ENCODE measurements at places on chromosomes 13 and 19.

DNA sequence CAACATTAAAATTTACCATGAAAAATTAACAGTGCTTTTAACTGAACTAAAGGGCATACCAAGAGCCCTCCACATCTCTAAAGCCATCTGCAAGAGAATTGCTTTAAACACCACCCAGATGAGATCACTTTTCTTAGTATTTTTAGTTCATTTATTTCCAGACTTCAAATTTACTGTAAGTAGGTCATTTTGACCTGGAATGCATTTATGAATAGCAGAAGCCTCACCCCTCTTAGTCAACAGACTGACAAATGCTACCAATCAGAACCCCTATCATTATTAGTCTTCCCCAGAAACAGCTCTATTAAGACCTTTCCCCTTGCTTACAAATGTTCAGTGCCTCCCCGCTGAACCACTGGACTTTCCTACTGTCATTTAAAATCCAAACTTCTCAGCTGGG, 27.3 kb downstream of the RUBCNL start:
- H3K36me3 ChIP-seq = peaks cover 22% of the 10 kb centered on the region
- no peak overlapping the region for H3K27ac ChIP-seq
- no peak for DNase-seq
- no peaks in the 10 kb centered on the region for H3K4me1 ChIP-seq
- no peaks in the 10 kb centered on the region for H3K27me3 ChIP-seq

- no peaks in the 10 kb centered on the region for H3K36me3 ChIP-seq
- no peak overlapping the region for H3K4me3 ChIP-seq
- no peak overlapping the region for H3K27ac ChIP-seq
- DNase-seq = no peak
- H3K27me3 ChIP-seq = peaks cover 5% of the 10 kb centered on the region
- no peaks in the 10 kb centered on the region for H3K4me1 ChIP-seq
Measured at GRCh38 chr13:43915451-43915850, 35.7 kb downstream of the LACC1 start.

- no peaks in the 10 kb centered on the region for H3K36me3 ChIP-seq
- H3K4me3 ChIP-seq = no peak overlapping the region
- H3K27ac ChIP-seq = no peak overlapping the region
- DNase-seq = no peak
- no peaks in the 10 kb centered on the region for H3K27me3 ChIP-seq
Measured at GRCh38 chr13:28538932-28539331, 44.0 kb upstream of the FLT1 start.

DNA sequence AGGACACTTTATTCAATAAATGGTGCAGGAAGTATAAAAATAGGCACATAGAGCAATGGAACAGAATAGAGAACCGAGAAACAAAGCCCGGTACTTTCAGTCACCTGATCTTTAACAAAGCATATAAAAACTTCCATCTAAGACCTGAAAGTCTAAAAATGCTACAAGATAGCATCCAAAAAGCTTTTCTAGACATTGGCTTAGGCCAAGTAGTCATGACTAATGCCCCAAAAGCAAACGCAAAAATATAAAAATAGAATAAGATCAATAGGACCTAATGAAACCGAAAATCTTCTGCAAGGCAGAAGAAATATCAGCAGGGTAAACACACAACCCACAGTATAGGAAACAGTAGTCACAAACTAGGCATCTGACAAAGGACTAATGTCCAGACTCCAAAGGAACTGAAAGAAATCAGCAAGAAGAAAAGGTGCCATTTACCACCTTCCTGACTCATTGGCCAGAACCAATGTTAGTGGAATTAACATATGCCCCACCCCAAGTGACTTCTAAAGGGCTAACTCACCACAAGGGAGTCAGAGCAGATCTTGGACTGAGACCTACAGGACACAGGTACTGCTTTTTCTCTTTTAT, 40.8 kb upstream of the CEACAM21 start:
- no peak overlapping the region for H3K4me3 ChIP-seq
- no peak overlapping the region for H3K27ac ChIP-seq
- DNase-seq = no peak
- H3K27me3 ChIP-seq = peaks cover 32% of the 10 kb centered on the region
- no peaks in the 10 kb centered on the region for H3K36me3 ChIP-seq

GRCh38 chr13:25069911-25070310, 26.0 kb upstream of the PABPC3 start:
- no peaks in the 10 kb centered on the region for H3K4me1 ChIP-seq
- no peak overlapping the region for H3K27ac ChIP-seq
- DNase-seq = no peak
- H3K36me3 ChIP-seq = no peaks in the 10 kb centered on the region

- no peaks in the 10 kb centered on the region for H3K27me3 ChIP-seq
- no peak overlapping the region for H3K27ac ChIP-seq
- H3K36me3 ChIP-seq = no peaks in the 10 kb centered on the region
Measured at GRCh38 chr19:58170860-58171259, 12.0 kb upstream of the ZNF274 start.

GRCh38 chr19:4393947-4394590, 6.3 kb downstream of the SH3GL1 start:
- H3K4me3 ChIP-seq = no peak overlapping the region
- H3K36me3 ChIP-seq = peaks cover 43% of the 10 kb centered on the region
- no peak overlapping the region for H3K27ac ChIP-seq
- no peak for DNase-seq

DNA sequence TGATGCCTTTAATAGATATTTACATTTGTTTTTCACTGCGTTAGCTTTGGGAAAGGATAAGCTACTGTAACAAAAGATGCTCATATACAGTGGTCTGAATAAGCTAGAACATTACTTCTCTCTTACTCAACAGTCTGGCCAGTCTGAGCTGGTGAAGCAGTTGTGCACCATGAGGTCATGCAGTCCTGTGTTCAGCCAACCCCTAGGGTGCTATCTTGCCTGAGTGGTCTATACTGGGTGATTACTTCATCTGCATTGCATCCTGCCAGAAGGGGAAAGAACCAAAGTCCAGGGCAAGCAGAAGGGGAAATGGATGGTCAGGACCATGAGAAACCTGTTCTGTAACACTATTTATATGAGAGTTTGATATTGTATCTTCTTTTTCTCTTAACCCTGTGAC, 31.5 kb downstream of the ERCC5 start:
- H3K36me3 ChIP-seq = peaks cover 45% of the 10 kb centered on the region
- H3K27me3 ChIP-seq = no peaks in the 10 kb centered on the region
- DNase-seq = no peak
- H3K4me1 ChIP-seq = no peaks in the 10 kb centered on the region

DNA sequence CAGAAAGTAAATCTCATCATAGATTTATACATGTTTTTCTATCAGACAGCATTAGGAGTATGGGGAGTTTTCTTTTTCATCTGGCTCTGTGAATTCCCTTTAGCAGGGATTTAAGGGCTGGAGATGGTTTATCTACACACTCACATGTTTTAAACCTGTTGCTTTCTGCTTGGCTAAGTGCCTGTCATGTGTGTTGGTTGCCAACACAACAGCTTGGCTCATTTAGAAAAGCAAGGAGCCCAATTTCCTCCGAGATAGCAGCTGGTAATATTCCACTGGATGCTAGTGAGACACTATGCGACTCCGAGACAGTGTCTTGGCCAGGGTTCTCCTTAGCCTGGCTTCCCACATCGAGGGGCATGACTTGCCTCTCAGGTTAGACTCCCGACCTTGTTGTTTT, 83.3 kb downstream of the KLF5 start:
- no peak for DNase-seq
- no peaks in the 10 kb centered on the region for H3K4me1 ChIP-seq
- no peaks in the 10 kb centered on the region for H3K36me3 ChIP-seq
- no peaks in the 10 kb centered on the region for H3K27me3 ChIP-seq
- no peak overlapping the region for H3K27ac ChIP-seq

DNA sequence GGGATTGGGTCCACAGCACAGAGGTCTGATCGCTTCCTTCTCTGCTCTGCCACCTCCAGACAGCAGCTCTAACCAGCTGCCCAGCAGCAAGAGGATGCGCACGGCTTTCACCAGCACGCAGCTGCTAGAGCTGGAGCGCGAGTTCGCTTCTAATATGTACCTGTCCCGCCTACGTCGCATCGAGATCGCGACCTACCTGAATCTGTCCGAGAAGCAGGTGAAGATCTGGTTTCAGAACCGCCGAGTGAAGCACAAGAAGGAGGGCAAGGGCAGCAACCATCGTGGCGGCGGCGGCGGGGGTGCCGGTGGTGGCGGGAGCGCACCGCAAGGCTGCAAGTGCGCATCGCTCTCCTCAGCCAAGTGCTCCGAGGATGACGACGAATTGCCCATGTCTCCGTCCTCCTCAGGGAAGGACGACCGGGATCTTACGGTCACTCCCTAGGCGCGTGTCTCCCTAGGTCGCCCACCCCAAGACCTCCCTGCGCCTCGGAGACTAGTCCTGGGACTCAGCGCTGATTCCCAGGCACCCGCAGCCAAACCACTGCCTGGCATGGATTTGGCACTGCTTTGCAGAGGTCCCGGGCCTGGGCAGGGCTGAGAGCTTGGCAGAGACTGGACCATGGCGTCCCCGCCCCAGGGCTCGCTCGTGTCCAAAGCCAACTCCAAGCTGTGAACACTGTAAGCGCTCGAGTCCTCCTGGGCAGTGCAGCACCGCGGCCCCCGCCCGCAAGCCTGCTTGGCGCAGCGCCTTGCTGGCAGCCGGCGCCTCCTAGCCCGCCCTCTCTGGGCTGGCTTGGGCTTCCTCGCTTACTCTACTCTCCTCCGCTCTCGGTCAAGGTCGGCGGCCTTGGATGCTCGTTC, 1.5 kb downstream of the GSX1 start:
- H3K4me3 ChIP-seq = no peak overlapping the region
- H3K4me1 ChIP-seq = peaks cover 28% of the 10 kb centered on the region
- H3K27ac ChIP-seq = no peak overlapping the region
- H3K36me3 ChIP-seq = no peaks in the 10 kb centered on the region

DNA sequence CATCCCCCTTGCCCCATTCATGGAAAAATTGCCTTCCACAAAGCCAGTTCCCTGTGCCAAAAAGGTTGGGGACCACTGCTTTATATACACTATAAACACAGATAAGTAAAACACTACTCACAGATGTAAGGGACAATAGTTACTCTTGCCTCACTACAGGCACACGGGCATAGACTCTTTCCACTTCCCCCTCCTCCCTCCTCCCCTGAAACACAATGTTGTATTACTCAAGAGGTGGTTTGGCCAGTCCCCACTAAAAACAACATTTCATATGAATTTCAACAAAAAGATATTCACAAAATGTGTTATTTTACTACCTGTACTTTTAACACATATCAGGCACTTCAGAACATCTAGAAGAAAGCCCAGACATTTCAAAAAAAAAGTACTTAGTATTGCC, 45.1 kb downstream of the EPSTI1 start:
- peaks cover 6% of the 10 kb centered on the region for H3K36me3 ChIP-seq
- H3K27ac ChIP-seq = no peak overlapping the region
- H3K27me3 ChIP-seq = no peaks in the 10 kb centered on the region
- DNase-seq = no peak
- H3K4me1 ChIP-seq = no peaks in the 10 kb centered on the region

GRCh38 chr19:54928299-54928698, 19.0 kb downstream of the NLRP7 start:
- H3K36me3 ChIP-seq = no peaks in the 10 kb centered on the region
- no peaks in the 10 kb centered on the region for H3K4me1 ChIP-seq
- H3K27ac ChIP-seq = no peak overlapping the region
- H3K27me3 ChIP-seq = no peaks in the 10 kb centered on the region

GRCh38 chr19:16208847-16209665, 11.3 kb downstream of the AP1M1 start:
- no peak overlapping the region for H3K4me3 ChIP-seq
- no peaks in the 10 kb centered on the region for H3K27me3 ChIP-seq
- peaks cover 86% of the 10 kb centered on the region for H3K36me3 ChIP-seq
- H3K27ac ChIP-seq = no peak overlapping the region
- no peak for DNase-seq

- H3K36me3 ChIP-seq = no peaks in the 10 kb centered on the region
- no peak overlapping the region for H3K4me3 ChIP-seq
- H3K27me3 ChIP-seq = no peaks in the 10 kb centered on the region
- no peak for DNase-seq
Measured at GRCh38 chr13:39859898-39860297, 204.4 kb downstream of the COG6 start.

DNA sequence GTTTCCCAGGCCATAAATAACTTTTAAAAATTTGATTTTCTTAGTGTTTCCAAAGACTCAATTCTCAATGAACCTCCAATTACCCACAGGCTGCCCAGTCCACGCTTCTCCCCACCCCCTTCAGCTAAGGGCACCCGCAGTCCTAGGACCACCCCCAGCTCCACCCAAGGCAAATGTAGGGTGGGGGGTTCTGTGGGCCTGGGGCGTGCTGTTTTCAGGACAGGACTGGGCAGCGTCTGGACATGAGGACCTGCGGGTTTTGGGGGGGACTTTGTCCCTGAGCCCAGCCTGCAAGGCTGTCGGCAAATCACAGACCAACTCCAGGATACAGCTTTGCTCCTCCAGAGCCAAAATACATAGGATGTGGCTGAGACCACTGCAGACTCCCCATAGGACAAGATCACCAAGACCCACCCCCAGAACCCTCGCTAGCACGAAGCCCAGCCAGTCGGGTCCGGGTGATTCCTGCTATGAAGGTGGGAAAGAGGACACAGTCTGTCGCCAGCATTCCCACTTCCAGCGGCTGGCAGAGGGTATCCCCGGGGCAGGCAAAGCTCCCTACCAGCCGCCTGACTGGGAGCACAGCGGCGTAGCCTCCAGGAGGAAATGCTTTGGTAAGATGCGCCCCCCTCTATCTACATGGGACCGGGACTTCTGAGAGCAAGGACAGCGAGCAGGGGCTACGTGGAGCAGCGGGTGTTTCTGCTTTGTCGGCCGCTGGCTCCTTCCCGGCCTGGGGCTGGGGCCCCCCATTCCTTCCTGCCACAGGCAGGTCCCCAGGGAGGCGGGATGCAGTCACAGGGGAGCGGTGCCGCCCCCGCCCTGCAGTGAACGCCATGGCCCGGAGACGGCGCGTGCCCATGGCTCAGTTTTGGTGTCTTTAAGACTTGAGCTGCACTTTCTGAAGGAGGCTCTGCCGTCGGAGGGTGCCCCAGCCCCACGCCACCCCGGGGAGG, 1.6 kb upstream of the TIMM13 start:
- no peak for DNase-seq
- no peak overlapping the region for H3K4me3 ChIP-seq
- peaks cover 24% of the 10 kb centered on the region for H3K4me1 ChIP-seq
- H3K36me3 ChIP-seq = peaks cover 68% of the 10 kb centered on the region

- peaks cover 44% of the 10 kb centered on the region for H3K4me1 ChIP-seq
- no peak overlapping the region for H3K4me3 ChIP-seq
- H3K27ac ChIP-seq = peak overlapping the region; percentile 15
- DNase-seq = peak; percentile 49
Measured at GRCh38 chr19:46351241-46352041, 4.6 kb downstream of the PPP5C start.

All from DND-41 (cell line).